ENCODE measurements at places on chromosomes 11 and 22.

- no peak for DNase-seq
Observed at GRCh38 chr11:120186456-120186773, 24.4 kb upstream of the OAF start.

GRCh38 chr11:135006800-135007199 is 594.8 kb upstream of the B3GAT1 start:
- no peak for DNase-seq

DNA sequence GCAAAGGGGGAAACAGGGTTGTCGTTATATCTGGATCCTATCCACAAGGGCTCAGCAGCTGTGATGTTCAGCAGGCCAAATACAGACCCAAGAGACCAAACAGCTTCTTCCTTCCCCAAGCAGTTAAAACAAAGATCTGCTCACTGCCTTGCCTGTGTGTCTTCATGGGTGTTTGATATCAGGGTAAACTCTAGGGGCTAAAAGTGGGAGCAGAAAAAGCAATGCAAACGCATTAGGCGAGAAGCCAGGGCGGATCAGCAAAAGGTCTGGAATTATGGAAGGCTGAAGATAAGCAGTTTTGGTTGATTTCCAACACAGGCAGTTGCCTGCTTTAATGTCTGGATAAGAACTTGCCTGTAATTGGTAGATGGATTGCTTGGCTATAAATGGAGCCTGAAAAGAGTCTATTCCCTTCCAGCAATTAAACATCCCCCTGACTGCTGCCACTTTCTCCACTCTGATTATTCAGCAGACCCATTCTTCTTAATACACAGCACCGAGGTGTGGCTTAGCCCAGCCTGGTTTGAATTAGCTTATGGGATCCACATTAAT is 126.3 kb downstream of the COMMD9 start:
- no peak for DNase-seq

DNA sequence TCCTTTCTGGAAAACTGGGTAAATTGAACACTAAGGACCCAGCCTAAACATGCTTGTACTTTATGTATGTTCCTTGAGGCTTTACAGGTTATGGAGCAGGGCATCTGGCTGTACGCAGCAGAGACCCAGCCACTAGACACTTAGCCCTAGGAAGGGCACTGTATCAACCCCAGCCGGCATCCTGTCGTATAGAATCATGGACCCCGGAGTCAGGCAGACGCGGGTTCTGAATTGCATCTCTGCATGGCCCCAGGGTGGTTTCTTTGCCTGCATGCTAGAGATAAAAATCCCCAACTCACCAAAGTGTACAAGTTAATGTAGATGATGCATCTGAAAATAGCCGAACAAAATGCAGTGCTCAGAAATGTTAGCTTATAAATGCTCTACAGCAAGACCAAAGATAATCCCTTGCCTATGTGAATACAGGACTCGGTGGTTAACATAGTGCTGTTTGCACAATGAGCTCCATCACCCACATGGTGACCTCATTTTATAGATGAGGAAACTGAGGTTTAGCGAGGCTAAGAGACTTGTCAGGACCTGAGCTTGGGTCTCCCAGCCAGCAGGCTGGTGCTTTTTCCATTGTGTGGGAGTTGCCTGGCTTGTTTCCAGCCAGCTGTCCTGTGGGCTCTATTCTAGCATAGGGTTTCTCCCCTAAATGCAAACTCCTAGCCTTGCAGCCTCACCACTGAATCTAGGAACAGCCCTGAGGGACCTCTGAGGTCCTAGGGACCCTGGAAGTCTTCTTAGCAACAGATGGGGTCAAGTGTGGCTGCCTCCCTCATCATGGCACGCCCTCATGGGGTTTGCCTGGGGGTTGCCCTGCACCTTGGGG is 7.3 kb downstream of the CD6 start:
- peak; percentile 57 for DNase-seq

GRCh38 chr11:1733716-1734640 is 16.4 kb downstream of the IFITM10 start:
- no peak for DNase-seq

DNA sequence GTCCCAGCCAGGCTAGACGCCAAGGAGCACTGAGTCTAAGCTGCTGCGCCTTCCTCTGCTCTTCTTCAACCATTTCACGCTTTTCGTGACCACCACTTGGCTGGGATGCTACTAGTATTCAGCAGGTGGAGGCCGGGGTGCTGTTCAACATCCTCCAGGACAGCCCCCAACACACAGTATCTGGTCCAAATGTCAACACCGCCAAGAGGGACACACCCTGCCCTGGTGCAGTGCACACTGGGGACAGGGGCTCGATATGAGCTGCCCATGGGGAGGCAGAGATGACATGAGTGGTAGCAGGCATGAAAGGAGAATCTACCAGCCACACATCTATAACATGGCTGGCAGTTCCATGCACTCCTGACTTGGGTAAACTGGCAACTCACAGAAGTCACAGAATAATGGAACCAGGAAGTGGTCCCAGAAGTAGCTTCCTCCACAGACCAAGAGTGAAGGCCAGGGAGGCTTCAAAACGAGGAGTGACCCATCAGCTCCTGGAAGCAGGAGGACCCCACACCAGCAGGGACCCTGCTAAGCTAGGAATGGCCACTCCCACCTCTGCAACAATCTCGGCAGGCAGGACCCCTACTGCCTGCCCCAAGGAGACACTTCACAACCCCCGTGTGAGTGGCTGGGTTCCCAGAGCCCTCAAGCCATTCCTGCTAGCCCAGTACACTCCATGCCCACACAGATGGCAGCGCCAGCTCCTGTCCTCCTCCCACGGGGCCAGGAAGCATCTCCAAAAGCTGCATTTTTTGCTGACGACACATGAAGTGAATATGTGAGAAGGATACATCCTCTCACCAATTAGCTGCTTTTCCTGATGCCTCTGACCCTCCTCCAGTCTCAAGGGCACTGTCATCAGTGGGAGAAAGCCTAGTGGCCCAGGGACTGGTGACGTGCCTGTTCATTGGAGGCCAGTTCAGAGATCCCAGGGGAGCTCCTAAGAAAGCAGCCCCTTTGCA is 78.8 kb downstream of the DGCR2 start:
- DNase-seq, result no peak

DNA sequence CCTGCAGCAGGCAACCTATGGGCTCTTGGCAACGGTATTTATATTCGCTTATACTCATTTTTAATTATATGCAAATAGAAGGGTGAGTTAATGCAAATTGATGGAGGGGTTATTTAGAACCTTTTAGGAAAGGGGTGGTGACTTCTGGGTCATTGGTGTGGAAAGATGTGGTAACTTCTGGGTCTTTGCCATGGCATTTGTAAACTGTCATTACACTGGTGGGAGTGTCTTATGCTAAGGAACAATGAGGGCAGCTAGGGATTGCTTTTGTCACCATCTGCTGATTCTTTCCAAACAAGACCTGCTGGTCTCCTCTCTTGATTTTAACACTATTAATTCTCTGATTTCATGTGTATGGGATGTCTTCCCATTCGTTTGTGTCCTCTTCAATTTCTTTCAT is 11.7 kb upstream of the KAT5 start:
- no peak for DNase-seq

- no peak for DNase-seq
Observed at GRCh38 chr11:134437821-134438220, 25.8 kb upstream of the B3GAT1 start.

DNA sequence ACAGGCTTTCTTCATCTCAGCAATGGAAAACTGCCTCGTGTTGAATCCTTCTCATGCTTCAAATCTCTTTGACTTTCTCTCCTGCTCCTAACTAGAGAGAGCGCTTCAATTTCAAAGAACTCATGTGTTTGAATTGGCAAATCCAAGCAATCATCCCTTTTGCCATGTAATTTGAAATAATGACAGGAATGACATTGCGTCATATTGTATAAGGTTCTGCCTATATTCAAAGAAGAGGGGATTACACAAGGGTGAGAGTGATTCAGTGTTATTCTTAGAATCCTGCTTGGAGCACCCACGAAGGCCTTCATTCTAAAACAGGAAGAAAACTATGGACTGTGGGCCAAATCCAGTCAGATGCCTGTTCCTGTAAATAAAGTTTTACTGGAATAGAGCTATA is 720.6 kb downstream of the JRKL start:
- no peak for DNase-seq

GRCh38 chr11:113587308-113587739 is 112.1 kb upstream of the DRD2 start:
- no peak for DNase-seq

GRCh38 chr11:61890529-61891330 is 615 bp downstream of the FADS3 start:
- peak; percentile 16 for DNase-seq

DNA sequence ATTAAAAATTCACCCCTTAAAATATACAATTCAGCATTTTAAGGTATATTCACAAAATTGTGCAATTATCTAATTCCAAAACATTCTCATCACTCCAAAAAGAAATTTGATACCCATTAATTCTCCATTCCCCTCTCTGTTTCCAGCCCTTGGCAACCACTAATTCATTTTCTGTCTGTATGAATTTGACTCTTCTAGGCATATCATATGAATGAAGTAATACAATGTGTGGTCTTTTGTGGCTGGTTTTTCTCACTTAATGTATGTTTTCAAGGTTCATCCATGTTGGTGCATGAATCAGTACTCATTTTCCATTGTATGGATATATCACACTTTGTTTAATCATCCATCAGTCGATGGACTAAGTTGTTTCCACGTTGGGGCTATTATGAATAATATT is 29.0 kb upstream of the ACCSL start:
- DNase-seq, result no peak

- no peak for DNase-seq
Observed at GRCh38 chr11:19352072-19352770, 111.5 kb upstream of the E2F8 start.

- peak; percentile 40 for DNase-seq
Observed at GRCh38 chr22:30423301-30423958, 2.1 kb upstream of the MTFP1 start.

GRCh38 chr11:75174781-75175370 is 24.0 kb downstream of the SLCO2B1 start:
- DNase-seq, result no peak

- no peak for DNase-seq
Observed at GRCh38 chr11:59164028-59164427, 7.9 kb upstream of the DTX4 start.

DNA sequence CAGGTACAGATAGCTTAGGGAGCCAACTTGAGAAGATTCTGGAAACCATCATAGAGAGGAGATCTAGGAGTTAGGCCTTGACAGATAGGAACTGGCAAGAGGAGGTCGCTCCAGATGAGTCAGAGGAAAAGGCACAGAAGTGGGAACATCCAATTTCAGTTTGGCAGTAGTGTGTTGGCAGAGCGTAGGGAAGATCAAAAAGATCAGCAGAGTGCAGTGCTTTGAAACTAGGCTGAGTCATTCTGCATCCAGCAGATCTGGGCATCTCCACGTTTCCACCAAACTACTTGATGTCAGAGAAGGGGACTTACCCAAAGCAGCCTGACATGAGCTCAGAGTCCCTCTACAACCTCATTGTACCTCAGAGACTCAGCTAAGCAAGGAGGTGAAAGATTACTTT is 58.5 kb downstream of the GAB4 start:
- no peak for DNase-seq

DNA sequence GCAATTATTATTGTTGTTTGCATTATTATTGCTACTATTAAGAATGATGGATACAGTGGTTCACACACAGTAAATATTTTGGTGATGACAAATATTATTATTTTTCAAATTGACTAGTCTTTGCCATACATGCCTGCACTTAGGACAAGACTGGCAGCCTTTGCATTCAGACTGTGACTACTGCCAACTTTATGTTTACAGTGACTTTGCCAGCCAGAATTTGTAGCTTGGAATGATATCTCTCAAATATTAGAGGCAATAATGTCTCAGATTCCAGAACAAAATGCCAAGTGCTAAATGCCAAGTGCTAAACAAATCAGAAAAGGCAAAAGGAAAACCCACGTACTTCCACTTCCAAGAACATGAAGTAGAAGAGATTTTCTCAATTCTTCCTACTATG is 823.1 kb downstream of the DLG2 start:
- no peak for DNase-seq

GRCh38 chr22:26516503-26516902 is 4.2 kb upstream of the TFIP11 start:
- no peak for DNase-seq

DNA sequence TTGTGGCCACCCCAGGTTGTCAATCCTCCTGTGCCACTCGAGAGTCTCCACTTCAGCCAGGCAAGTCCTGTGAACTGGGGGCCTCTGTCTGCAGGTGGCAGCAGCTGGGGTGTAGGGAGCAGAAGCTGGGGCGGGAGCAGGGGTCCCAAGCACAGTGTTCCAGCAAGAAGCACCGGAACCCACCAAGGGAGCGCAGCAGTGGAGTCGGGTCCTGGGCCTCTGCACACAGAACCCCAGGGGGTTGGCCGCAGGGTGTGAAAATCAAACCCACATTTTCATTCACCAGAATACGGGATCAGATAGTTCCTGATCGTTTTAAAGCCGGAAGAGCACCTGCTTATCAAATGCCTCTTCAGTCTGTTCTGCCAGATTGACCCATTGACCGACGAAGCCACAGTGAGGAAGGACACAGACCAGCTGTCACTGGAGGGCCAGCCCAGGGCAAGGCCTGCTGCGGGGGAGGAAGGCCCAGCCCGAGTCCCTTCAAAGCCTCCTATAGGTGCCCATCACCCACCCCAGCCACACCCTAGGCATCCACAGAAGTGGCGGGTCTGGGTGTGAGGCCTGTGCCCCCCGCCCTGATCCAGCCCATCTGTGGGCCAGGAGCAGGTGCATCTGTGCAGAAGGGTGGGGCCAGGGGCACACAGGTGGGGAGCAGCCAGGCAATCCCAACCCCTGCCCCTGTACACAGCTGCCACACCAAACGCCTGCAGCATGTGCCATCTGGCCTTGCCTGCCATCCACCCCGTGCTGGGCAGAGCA is 34.1 kb downstream of the RSPH14 start:
- no peak for DNase-seq

- DNase-seq, result no peak
Observed at GRCh38 chr22:20127869-20128618, 3.6 kb upstream of the ZDHHC8 start.

DNA sequence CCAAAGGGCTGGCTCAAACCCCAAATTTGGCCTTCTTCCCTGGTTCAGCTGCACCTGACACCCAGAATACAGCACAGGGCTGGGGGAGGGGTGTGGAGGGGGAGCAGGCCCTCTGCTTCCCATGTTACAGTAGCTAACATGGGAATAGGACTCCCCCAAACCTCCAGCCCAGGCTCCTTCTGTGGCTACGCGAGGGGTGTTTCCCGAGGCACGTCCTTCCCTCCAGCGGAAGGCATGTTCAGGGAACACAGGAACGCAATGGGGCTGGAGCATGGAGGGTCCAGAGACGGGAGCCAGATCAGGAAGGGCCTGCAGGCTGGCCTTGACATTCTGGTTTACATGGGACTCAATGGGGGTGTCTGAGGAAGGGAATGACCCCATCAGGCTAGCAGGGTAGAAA is 11.8 kb upstream of the IGLL1 start:
- DNase-seq, result no peak

Measured in activated CD4-positive, alpha-beta T cell treated with anti-CD3 and anti-CD28 coated beads, Interleukin-2, amount 50 U/mL, for 4 hours (primary cell).